Kidney tubule cell (primary cell): ENCODE measurements at places on chromosomes 5 and 9.

- DNase-seq = no peak
Measured at GRCh38 chr9:5790923-5791322, 42.0 kb downstream of the ERMP1 start.

DNA sequence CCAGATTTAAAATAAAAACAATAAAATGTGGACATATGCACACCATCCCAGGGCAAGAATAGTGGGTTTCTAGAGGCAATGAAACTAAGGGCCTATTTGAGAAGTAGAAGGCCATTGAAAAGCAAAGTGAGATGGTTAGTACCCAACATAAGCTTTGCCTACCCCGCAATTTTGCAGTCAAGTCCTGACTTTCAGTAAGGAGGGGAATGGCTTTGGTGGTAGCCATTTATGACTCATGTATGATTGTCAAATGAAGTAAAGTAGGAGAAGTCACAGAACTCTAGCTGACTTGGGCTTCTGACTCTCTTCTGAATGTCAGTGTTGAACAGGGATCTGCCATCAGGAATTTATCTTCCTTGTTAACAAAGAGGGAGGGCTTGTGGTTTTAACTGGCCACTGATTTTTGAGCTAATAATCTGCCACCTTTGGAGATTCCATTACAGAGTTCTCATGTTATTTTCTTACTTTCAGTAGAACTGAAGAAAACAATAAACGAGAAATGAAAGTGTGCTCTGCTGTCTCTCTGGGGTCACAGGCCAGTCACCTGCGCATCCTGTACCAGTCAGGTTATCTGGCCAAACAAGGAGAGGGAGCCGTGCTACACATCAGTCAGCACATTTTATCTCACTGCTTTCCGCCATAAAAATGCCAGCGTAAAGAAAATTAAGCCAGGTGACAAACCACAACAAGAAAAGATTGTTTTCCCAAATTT, 14.3 kb upstream of the SNCAIP start:
- no peak for DNase-seq

DNA sequence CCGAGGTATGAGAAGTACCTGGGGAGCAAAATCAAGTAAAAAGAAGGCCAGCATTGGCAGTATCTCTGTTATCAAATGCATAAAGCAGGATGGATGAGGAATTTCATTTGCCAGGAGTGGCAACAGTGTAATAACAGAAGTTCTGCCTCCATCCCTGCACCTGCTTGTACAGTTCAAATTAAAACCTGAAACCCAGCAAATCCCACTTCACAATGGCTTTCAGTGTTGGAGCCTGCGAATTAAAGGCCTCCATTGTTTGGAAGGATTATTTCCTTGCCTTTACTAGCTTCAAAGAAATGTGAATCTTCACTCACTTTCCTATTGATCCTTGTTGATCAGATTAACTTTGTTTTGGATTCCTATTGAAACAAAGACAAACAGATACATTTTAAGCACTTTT, 31.5 kb upstream of the IRX1 start:
- no peak for DNase-seq

- no peak for DNase-seq
Measured at GRCh38 chr5:172076761-172077244, 70.4 kb upstream of the FBXW11 start.

GRCh38 chr9:5562806-5563416, 52.6 kb downstream of the PDCD1LG2 start:
- DNase-seq = no peak

DNA sequence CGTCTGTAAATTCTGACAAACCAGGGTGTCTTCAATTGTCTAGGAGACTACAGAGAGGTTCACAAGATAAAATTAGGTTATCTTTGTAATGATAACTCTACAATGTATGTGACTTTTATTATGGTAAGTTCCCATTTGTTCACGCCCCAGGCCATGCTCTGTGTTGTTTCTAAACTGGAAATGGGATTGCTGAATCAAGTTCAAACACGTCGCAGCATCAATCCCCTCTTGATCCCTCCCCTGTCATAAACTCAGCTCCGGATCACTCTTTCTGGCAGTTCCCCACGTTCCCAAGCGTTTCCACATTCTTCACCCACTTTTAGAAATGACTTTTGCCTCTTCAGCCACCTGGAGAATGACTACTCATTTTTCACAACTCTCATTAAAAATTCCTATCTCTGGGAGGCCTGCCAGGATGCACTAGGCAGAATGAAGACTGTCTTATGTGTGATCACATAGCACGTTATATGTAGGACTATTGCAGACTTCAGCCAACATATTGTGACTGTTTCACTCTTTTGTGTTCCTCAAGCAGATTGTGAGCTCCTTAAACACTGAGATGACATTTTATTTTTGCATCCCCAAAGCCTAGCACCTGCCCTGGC, 1124.2 kb upstream of the WWC1 start:
- DNase-seq = no peak

DNA sequence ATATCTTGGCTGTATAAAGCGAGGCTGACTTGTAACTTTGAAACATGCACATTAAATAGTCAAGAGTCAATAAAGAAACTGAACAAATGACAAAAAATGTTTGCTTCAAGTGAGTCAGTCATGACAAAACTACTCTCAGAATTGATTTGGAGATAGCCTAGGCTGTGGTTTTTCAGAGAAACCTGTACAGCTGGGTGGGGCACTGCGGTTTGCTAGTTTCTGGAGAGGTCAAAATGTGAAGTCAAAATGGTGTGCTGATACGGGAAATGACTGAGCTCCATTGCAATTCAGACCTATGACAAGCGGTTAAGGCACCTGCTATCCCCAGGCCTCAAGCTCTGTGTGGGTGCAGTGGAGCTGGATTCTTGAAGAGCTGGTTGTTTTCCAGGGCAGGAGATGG, 10.3 kb upstream of the CD180 start:
- DNase-seq = peak; percentile 95

DNA sequence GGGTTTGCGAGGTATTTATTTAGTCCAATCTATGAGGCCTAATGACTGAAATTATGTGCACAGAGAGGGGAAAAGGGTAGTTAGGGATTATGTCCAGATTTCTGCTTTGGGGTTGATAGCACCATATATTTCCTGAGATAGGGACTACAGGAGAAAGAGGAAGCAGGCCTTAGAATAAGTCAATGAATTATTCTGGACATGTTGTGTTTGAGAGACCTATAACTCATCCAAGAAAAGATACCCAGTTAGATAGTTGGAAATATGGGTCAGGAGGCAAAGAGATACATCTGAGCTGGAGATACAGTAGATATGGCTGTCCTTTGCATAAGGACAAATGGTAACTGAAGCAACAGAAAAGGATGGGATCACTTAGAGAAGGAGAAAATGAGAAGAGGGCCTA, 53.1 kb downstream of the NR3C1 start:
- DNase-seq = no peak

GRCh38 chr5:93246090-93246855, 334.7 kb downstream of the NR2F1-AS1 start:
- no peak for DNase-seq

DNA sequence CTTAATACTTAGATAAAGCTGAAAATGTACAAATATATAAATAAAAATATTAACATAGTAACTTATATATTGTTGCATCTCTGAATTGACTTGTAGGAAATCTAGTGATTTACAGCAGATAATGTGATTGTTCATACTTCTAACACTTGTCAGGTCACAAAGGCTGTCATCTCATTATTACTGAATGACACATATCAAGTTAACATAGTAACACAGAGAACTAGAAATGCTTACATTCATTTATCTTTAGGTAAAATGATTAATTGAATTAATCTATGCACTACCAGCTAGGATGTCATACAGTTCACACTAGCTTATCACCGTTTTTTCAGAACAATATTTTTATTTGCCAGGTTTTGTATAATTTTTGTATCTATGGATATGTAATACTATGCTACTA, 189.8 kb upstream of the SH3GL2 start:
- DNase-seq = no peak

GRCh38 chr9:83656952-83657351, 34.0 kb downstream of the IDNK start:
- no peak for DNase-seq

- DNase-seq = peak; percentile 58
Measured at GRCh38 chr5:31937226-31937625, 236.9 kb downstream of the GOLPH3 start.

DNA sequence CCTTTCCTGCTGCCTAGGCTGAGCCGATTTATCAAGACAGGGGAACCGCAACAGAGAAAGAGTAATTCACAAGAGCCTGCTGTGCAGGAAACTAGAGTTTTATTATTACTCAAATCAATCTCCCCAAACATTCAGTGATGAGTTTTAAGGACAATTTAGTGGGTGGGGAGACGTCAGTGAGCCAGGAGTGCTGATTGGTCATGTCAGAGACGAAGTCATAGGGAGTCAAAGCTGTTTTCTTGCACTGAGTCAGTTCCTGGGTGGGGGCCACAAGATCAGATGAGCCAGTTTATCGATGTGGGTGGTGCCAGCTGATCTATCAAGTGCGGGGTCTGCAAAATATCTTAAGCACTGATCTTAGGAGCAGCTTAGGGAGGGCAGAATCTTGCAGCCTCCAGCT, 19.0 kb downstream of the SNX24 start:
- no peak for DNase-seq

- no peak for DNase-seq
Measured at GRCh38 chr9:127148014-127148413, 25.6 kb upstream of the ANGPTL2 start.

- no peak for DNase-seq
Measured at GRCh38 chr5:1429496-1429895, 15.7 kb downstream of the SLC6A3 start.

DNA sequence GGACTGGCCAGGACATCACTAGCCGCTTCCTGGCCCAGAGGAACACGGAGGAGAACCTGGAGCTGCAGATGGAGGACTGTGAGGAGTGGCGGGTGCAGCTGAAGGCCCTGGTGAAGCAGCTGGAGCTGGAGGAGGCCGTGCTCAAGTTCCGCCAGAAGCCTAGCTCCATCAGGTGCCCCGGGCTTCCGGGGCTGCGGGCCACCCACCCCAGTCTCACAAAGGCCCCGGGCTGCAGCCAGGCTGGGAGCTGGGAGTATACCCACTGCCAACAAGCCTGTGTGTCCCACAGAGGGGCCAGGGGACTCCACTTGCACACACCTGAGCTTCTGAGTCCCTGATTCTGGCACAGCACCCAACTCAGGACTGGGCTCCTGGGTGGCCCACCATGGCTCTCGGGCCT, 1.7 kb upstream of the RABL6 start:
- DNase-seq = no peak

DNA sequence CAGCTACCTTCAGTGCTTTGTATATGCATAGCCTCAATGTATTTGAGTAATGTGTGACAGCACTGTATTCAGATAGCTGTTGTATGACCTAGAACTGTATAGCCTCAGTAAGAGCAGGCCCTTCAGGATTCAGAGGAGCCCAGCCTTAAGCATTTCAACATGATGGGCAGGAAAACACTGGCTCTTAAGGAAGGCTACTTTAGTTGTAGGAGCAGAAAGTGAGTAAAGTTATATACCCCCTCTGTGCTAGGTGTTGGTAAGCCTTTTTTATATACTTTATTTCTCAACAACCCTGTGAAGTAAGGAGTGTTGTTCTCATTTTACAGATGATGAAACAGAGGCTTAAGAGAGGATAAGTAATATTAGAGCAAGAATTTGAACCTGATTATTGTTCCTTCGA, 1.5 kb upstream of the GPR21 start:
- no peak for DNase-seq

- no peak for DNase-seq
Measured at GRCh38 chr9:74696520-74696919, 191.2 kb downstream of the TRPM6 start.

DNA sequence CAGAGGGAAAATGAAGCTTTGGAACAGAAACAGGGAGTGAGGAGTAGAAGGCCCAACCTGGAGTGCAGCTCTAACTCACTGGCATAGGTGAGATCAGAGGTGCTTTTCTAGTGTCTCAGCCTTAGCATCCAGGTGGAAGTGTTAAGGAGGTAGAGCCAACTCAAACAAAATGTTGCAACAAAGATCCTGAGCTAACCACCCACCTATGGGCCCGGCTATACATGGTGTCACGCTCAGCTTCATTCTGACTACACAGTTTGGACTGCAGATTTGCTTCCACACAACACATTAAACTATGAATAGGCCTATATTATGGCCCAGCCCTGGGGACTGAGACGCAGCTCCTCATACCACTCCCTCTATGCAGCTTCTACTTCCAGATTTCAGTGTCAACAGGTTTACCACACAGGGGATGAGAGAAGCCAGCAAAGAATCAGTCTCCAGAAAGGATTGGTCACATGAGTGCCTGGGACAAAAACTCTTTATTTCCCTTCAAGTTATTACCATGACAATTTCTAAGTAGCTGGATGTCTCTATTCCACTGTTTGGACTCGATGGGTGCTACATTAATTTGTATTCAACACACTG, 9.0 kb downstream of the C5orf63 start:
- no peak for DNase-seq

DNA sequence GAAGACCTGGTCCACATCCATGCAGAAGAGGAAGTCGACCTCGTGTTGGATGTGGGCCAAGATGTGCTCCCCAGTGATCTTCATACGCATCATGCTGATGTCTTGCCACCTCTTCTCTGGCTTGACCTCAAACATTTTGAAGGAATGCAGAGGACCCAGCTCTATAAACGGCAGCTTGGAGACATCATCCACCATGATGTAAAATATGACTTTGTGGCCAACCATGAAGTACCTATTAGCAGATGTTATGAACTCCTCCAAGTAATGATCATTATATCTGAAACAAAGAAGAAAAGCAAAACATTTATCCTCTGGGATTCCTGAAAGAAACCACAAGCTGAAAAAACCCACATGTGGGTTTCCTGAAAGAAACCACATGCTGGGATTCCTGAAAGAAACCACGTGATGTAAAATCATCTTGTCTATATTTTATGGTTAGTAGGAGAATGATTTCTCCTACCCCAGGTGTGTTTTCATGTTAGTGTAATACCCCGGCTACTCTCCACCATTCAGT, 52.3 kb downstream of the GGTA1 start:
- DNase-seq = peak; percentile 81

GRCh38 chr5:138514021-138514420, 29.0 kb downstream of the ETF1 start:
- no peak for DNase-seq

DNA sequence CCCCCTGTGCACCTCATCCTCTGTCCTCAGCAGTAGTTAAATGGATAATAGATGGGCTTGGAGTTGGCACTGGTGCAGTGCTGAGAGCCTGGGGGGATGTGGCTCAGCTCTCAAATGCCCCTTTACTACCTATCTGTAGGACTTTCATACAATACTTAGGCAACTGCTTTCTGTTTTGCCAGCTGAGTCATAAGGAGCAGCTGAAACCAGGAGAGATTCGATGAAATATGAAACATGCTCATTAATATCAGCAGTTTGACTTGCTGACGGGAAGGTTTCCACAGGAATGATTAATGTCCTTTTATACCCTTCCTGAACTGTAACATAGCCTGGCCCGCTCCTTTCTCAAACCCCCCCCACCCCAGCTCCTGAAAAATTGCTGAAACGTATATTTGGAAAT, 142.6 kb downstream of the SAXO1 start:
- no peak for DNase-seq

DNA sequence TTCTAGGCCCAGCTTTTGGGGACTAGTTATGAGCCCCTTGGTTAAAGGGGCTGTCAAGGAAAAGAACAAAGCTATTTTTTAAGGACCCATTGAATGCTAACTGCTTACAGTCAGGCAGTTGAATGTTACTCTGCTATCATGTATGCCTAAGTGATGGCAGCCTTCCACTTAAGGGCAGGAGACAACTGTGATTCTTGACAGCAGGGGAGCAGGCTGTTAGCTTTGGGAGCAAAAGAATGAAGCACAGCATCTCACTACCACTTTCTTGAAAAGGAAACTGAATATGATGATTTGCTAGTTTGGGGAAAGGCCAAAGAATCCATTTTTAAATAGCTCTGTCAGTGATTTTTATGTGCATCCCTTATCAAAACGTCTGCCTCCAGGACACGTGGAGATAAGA, 221.6 kb downstream of the SH3GL2 start:
- no peak for DNase-seq
